Stimulated activated CD4-positive, alpha-beta T cell treated with anti-CD3 and anti-CD28 coated beads, Interleukin-12 subunit alpha, Interleukin-12 subunit beta, amount 100 ng/mL, for 24 hours (primary cell): ENCODE measurements at places on chromosomes 6 and 20.

- no peak for DNase-seq
Measured at GRCh38 chr20:10922506-10922905, 248.7 kb upstream of the JAG1 start.

DNA sequence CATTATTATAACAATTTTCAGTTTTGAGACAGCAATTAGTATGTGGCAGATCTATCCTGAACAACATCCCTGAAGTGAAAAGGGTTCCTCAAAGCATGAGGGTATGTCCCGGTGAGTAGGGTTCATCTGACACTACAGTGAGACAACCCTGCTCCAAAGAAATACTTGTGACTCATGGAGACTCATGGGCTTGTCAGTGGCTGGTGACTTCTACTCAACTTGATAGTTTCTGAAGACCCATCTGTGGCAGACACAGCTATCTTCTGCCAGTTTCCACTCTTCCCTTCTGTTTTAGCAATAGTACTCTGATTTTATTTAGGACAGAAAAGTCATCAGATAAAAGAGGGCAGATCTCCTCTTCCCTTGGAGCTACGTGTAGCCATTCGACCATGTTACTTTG lies 41.4 kb downstream of the MAP3K7 start:
- DNase-seq, result no peak

GRCh38 chr6:110462884-110463481 lies 13.4 kb downstream of the SLC22A16 start:
- no peak for DNase-seq

DNA sequence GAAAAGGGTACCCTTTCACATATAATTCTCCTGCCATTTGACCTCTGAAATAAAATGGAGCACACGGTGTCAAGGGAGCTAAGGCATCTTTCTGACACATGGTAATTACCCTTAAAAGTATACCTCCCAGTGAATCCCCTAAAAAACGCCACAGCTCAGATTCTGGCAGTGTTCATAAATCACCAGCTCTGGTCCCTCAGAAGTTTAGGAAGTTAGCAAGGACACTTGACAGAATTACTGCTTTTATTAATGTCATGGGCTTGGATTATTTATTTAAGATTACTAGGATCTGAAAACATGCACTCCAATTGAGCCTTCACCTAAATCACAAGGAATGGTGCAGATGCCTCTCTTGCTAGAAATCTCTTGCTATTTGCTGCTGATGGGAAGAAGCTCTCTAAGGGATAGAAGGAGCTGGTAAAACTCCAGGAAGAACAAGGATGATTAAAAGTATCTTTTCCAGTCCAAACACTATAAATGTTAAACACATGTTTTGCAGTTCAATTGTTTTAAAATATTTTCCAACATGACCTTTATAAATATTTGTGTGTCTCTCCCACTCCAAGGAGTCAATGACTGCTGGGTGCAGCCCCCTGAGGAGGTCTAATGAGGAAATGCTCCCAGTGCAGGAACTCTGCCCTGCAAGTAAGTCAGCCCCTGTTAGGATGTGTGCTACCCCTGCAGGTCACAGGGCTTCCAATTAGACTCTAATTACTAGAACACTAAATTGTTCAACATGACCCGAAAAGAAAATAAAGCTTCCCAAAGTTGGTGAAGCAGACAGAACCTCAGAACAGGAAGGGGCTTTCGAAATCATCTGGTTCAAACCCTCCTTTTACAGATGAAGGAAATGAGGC lies 230.3 kb downstream of the TFAP2A start:
- no peak for DNase-seq

- no peak for DNase-seq
Measured at GRCh38 chr20:49480236-49480635, 2.2 kb downstream of the KCNB1 start.
